Cerebellar nuclear complex (tissue), 1 donor: ENCODE measurements at places on chromosomes 1 and 21.

- DNase-seq, result no peak
Measured at GRCh38 chr1:48472638-48473037, 634 bp upstream of the SPATA6 start.

GRCh38 chr1:29245261-29245660, 8.9 kb downstream of the PTPRU start:
- no peak for DNase-seq

GRCh38 chr1:201128962-201129361, 2.0 kb upstream of the ASCL5 start:
- no peak for DNase-seq

- DNase-seq, result no peak
Measured at GRCh38 chr1:51648180-51649109, 31.6 kb downstream of the OSBPL9 start.

DNA sequence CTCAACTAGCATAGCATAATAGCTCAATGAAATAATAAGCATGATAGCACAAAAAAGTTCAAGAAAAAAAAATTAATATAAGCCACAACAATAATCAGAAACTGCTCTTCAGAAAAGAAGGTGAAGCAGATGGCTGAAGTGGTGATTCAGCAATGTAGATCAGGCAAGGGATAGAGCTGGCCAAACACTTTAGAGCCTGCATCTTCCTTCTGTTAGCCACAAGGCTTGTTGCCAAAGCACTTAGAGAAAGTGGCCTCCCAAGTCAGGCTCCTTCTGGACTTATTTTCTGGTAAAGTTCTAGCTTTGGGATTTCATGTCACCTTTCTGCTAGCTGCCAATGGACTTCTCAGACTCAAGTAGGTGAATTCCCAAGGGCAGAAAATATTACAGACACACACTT, 60.3 kb upstream of the C1orf87 start:
- DNase-seq, result no peak

GRCh38 chr1:178086294-178086693, 7.6 kb upstream of the RASAL2 start:
- DNase-seq, result no peak

DNA sequence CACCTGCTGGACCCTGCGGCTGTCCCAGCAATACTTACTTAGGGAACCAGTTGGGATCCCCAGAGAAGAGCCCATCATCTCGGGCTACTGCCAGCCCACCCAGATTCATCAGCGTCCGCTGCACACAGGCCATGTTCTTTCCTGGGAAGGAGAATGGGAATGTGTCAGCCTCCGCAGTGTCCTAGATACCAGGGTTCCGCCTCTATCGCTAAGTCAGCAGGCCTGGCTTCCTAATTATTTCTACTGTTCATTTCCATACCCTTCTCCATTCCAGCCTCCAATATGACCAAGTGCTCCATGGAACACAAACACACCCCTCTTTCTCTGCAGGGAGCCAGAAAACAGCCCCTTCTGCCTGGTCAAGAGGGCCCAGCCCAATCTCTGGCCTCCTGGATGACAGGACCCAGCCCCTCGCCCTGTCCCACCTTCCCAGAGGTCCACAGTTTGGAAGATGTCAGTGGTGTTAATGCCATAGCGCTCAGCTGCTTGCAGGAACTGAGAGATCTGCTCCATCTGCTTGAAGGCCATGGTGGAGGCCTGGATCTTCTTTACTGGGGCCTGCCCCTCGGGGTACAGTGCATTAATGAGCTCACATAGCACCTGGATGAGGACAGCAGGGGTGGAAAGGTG, 6.0 kb downstream of the TAGLN2 start:
- no peak for DNase-seq

DNA sequence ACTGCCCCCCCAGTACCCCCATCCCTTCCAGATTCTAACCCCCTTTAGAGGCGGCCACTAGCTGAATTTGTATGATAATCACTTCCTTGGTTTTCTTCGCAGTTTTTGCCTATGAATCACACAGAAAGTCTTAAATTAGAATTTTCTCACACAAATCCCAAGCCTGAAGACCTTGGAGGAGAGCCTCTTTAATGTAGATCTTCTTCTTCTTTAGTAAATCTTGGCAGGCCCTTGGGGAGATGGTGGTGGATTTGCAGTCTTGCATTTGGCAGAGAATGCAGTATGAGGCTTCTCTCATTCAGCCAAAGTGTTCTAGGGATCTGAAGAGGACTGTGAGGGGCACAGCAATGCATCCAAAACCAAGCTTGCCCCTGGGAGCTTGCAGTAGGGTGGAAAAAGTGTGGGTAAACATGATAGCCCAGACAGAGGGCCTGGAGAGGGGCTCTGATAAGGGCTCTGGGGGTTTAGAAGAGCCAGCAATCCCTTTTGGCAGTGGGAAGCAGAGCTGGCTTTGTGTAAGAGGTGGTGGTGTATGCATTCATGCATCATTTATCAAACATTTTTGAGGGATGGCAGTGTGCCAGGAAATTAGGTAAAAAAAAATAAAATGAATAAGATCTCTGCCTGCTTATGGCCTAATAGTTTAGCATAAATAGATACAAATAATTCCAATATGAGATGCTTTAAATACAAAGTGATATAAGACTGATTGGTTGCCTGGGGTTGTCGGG, 7.7 kb upstream of the CDC42 start:
- DNase-seq, result no peak

GRCh38 chr1:7426780-7427604, 344.1 kb upstream of the VAMP3 start:
- no peak for DNase-seq

GRCh38 chr21:31273278-31273677, 70.8 kb downstream of the TIAM1 start:
- no peak for DNase-seq

DNA sequence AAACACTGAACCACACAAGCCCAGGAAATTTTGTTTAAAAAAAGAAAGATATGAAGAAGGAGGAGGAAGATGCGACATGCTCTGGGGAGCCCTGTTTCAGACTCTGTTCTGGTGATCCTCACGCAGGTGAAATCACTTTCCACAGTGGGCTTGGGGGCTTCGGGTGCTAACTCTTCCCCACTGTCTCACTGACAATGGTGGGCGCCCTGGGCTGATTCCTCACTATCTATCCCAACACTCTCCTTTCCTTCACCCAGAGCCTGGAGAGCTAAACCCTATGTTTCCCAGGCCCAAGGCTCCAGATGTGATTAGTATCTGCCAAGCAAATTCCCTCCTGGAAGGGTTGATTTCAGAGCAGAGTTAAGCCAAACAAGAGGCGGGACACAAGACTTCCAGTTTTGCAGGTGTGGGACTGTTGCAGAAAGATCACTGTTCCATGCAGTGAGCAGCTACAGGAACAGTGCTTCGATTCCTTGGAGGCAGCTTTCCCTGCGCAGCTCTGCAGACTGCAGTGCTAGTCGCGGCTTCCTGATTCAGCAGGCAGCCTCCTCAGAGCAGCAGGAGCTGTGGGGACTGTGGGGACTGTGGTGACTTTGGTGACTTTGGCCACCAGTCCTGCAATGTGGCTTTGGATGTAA, 168.3 kb downstream of the RHOU start:
- no peak for DNase-seq

GRCh38 chr1:71835442-71835813, 446.9 kb downstream of the NEGR1 start:
- no peak for DNase-seq

- DNase-seq, result no peak
Measured at GRCh38 chr1:4019606-4020331, 119.7 kb upstream of the C1orf174 start.

DNA sequence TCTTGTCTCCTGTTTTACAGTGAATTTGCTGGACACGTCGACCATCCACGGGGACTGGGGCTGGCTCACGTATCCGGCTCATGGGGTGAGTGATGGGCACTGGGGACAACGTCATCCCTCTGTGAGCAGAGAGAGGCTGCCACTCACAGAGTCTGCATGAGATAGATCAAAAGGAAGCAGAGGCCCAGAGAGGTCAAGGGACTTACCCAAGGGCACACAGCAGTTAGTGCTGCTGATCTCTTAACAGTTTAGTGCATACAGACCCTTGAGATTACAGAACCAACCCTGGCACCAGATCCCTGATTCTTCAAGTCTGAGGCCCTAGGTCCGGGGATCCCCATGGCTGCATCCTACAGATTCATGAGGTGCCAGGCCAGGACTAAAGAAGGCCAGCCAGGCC, 6.0 kb downstream of the EPHA8 start:
- no peak for DNase-seq

DNA sequence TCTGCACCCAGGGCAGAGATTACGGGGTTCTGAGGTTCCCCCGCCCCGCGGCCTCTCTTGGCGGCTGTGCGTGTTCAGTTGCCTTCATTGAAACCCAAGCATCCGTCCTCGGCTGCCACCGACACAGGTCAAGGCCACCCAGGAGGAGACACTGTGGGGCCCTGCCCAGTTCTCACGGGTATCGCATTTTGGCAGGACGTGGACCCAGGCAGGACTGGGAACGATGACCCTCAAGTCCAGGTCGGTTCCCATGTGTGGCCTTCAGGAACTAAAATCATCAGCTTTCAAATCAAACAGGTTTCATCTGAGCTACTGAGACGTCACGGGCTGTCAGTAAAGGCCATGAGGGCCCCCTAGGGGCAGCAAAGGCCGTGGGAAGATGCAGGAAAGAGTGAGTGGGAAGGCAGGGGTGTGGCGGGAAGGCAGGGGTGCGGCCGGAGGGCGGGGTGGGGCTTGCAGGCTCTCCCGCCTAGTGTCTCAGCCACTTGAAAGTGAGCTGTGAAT, 7.0 kb upstream of the C1orf174 start:
- no peak for DNase-seq

DNA sequence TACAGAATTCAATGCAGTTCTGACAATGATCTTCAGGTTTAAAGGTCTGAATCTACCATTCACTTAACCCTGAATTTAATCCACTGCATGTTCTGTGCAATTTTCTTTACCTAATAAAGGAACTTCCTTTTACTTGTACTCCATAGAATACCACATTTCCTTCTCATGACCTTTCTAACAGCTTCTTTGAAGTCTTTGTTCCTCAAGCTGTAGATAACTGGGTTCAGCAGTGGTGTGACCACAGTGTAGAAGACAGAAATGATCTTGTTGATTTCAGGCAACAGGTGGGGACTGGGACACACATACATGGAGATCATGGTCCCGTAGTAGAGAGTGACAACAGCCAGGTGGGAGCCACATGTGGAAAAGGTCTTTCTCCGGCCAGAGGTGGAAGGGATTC, 878 bp downstream of the OR11L1 start:
- DNase-seq, result no peak

GRCh38 chr1:14923727-14924452, 229.7 kb upstream of the TMEM51 start:
- no peak for DNase-seq

- DNase-seq, result no peak
Measured at GRCh38 chr1:53123453-53124140, 18.8 kb downstream of the SLC1A7 start.

DNA sequence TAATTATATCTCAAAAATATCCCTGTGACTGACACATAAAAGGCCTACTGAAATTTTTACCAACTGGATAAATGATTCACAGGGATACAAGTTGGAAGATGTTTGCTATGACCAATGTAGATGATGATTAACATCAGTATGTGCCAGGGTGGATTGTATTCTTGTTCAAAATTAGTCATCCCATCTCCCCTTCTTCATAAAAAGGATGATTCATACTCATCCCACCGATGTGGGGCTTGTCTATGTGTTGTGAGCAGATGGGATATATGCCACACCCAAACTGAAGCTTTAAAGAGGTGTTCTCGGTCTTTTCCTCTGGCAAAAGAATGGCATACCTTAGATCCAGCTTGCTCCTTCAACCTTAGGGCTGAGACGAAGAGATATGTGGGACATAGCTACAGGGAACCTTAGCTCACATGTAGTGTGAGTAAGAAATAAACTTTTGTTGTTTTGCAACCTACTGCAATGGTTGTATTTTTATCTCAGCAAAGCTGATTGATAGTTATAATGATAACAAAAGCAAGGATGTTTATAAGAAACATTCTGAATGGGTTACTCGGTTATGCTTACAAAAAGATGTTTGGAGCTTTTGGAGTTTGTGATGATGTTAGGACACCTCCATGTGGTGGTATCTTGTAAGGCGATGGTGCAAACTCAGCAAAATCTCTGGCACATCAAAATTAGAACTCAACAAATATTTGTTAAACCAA, 29.4 kb downstream of the SPATA17 start:
- no peak for DNase-seq

DNA sequence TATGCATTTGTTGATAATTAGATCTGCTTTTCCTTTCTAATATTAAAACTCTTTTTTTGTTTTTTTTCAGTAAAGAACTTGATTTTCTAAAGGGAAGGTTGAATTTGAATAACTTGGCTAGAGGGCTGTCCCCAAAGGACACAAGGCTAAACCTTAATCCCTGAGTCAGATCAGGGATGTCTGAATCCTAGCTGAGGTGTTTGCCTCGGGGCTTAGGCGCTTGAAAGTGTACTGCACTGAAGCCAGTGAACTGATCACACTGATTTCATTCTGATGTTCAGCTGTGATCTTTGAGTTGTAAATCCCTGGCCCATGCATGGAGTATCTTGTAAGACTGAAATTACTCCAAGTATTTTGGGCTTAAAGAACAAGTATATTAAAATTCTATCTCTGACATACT, 42.8 kb downstream of the MTR start:
- DNase-seq, result no peak

- no peak for DNase-seq
Measured at GRCh38 chr1:194825382-194825781, 1639.0 kb upstream of the B3GALT2 start.

GRCh38 chr1:54118704-54119103, 34.1 kb downstream of the CDCP2 start:
- DNase-seq, result no peak

DNA sequence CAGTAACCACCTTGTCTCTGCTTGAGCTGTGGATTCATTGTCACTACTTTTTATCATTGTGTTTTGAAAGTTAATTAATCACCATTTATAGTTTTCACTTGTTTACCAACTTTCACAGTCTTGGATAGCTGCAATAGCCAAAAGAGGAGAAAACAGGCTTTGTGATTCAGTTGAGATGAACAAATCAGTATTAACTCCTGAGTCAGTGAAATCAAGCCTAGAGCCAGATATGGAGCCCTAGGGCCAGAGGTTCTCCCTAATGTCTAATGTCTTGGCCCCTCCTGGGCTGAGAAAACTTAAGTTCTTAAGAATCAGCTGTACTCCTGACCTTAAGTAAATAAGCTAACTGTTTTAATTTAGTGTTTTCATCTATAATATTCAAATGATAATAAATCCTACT, 228.8 kb downstream of the DNM3 start:
- DNase-seq, result no peak

- DNase-seq, result no peak
Measured at GRCh38 chr1:21149855-21150432, 26.8 kb downstream of the EIF4G3 start.

GRCh38 chr1:113451710-113452109, 61.4 kb downstream of the MAGI3 start:
- no peak for DNase-seq
